ENCODE measurements at places on chromosomes 7 and 10.
A peak's percentile ranks its signal among the peaks of the same experiment; 100 is the strongest.

GRCh38 chr10:43128958-43129706, 9.1 kb upstream of the CSGALNACT2 start:
- DNase-seq, result no peak

DNA sequence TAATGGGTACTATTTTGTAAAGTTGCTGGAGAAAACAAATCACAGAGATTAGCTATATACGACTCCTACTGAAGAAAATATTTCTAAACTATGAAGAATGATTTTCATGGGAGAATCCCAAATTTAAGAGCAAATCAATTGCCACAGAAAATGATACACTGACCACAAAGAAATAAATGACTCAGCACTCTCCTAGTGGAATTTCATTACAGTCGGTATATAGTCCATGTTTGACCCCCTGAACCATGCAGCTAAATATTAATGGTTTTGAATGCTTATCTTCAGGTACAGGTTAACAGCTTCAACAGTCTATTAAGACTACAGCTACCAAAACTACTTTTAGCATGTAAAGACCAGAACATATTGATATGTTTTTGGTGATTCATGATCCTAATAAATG, 65.0 kb downstream of the IDE start:
- DNase-seq, result no peak

DNA sequence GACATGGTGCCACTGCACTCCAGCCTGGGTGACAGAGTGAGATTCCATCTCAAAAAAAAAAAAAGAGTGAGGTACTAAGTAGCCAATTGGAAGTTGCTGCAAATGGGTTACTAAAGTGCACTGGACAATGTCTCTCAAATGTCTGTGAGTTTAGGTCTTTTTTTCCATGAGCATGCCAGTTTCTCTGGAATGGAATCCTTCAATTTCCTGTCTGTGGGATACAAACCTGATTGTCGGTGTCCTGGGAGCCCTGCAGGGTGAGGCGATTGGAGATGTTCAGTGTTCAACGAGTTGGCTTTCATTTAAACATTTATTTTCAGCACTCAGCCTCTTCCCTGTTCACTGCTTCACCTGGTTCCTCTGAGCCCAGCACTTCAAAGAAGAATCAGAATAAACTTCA, 5.3 kb upstream of the CALD1 start:
- no peak for DNase-seq

GRCh38 chr7:111762211-111762610, 199.9 kb upstream of the IMMP2L start:
- DNase-seq, result no peak

DNA sequence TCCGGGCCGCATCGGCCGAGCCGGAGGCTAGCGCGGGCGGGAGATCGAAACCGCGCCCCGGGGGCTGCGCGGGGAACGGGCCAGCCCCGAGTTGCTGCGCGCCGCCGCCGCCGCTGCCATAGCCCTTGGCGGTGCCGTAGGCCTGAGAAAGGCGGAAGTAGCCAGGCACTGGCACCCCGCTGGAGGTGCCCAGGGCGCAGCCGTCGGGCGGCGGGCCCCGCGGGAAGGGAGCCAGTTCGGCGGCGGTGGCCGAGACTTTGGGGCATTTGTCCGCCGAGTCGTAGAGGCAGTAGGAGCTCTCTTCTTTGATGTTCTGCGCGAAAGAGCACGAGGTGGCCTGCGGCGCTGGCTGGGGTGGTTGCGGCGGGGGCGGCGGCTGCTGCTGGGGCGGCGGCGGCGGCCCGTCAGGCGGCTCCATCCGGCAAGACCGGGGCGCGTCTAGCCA, 587 bp downstream of the HOXA10 start:
- peak; percentile 26 for DNase-seq

GRCh38 chr7:122764020-122764419, 61.3 kb upstream of the RNF148 start:
- DNase-seq, result no peak

All from CD4-positive, alpha-beta T cell treated with Interleukin-12 subunit alpha and Interleukin-12 subunit beta, for 1 hour (primary cell).